ENCODE measurements at places on chromosomes 1 and 21.

GRCh38 chr1:160261556-160261892 is 825 bp downstream of the DCAF8 start:
- DNase-seq = peak; percentile 88

GRCh38 chr1:89962742-89963075 is 32.2 kb upstream of the ZNF326 start:
- DNase-seq = no peak

- DNase-seq = no peak
Observed at GRCh38 chr1:212696721-212697331, 2.8 kb downstream of the BATF3 start.

GRCh38 chr1:5514527-5515183 is 477.6 kb downstream of the NPHP4 start:
- DNase-seq = peak; percentile 63

- no peak for DNase-seq
Observed at GRCh38 chr1:76084029-76084627, 9.6 kb downstream of the ST6GALNAC3 start.

DNA sequence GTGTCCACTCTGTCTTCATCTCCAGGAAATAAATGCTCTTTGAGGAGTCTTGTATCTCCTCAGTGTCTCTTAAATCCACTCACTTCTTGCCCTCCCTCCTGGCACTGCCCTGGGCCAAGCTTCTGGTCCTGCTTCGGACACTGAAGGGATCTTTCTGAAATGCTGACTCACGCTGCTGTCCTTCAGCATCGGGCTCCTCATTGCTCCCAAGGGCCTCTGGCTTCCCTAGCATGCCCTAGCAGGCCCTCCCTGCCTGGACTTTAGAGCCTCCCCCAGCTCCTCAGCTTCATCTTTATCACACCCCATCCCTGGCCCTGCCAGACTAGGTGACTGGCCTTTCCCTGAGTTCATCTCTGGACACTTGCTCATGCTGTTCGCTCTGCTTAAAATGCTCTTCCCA is 96.6 kb downstream of the FOXD2 start:
- no peak for DNase-seq

GRCh38 chr1:12338017-12338416 is 108.2 kb downstream of the VPS13D start:
- DNase-seq = no peak

DNA sequence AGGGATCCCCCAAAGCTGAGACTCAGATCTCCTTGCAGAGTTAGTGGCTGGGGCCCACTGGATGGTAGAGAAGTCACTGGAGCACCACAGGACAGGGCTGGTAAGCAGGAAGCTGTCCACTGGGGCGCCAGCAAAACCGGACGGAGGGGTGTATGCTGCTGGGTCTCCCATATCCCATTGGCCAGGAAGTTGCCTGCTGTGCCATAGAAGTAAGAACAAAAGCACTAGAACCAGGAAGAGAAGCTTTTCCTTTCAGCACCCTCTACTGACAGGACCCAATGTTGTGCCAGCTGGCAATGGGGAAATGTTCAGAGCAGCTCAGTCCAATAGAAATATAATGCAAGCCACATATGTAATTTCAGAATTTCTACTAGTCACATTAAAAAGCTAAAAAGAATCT is 146.6 kb downstream of the SPATA46 start:
- DNase-seq = no peak

GRCh38 chr1:2412773-2413494 is 570 bp upstream of the PEX10 start:
- no peak for DNase-seq

DNA sequence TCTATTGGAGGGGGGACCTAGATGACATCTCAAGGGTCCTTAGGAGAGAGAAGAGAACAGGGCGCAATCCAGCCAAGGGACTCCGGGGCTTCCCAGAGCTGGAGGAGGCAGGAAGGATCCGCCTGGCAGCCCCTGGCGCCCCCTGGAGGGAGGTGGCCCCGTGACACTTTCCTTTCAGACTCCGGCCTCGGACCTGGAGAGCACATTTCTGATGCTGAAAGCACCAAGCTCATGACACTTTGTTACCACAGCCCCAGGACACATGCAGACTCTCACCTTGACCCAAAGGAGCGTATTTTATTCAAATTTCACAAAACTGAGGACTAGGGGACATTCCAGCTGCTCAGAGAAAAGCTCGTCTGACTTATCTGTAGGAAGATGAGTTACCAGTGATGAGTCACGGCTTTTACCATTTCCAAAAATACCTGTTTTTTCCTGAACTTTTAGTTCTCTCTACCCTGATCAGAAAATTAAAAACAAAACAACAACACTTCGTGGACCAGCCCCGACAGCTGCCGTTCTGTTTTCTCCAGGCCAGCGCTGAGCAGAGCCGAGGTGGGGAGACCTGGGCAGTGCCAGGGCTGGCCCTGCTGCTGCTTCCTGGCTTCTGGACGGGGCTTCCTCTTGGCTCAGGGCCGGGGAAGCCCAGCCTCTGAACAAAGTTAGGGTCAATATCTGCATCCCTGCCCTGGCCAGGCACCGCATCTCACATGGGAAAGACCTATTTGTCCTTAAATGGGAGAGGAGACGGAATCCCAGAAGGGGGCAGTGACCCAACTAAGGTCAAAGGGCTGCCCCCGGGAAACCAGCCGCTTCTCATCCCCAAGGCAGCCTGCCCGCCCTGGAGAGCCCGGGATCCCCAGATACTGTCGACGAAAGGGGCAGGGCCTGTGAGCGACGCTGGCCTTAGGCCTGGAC is 21.6 kb upstream of the POFUT2 start:
- peak; percentile 48 for DNase-seq

DNA sequence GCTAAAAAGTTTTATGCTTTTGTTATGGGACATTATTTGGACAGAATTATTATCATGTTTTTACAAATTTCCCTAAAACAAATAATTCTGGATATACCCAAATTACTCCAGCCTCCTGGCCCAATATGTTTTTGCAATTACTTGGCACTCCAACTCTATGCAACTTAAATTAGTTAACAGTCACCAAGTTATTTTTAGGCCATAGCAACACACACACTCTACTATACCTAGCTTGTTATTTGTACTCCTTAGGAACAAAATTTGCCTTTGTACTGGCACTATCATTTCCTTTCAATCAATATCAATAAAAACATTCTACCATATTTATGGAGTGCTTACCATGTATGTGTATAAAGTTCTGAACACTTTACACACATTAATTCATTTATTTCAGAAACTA is 7.7 kb downstream of the DUSP10 start:
- no peak for DNase-seq

DNA sequence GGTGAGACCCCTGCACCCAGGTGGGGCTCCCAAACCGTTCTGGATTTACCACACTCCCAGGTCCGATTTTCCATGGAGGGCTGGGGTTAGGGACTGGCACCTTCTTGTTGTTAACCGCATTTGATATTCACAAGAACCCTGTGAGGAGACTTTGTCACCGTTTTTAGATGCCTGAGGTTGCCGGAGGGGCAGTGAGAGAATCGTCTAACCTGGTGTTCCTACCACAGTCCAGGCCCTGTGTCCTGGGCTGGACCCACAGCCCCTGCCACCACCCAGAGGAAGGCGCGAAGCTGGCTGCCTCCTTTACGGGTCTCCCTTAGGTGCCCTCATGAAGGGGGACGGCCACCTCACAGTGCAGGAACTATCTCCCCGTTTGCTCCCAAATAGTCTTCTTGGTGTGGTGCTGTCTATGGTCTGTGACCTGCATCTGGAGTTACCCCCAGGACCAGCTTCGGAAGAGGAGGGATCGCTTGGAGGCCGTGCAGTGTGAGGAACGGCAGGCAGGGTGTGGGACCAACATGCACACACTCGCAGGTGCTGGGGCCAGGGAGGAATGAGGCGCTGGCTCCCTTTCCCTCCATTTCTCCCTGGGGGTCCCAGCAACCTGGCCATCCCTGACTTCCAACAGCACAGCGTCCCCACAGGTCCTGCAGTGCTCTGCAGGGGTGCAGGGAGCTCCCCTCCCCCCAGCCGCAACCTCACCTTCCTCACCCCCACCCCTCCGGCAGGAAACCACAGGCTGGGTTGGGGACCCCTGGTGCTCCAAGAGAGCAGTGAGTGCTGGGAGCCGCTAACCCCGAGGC is 7.0 kb downstream of the SIM2 start:
- no peak for DNase-seq

- DNase-seq = no peak
Observed at GRCh38 chr1:119492763-119493162, 14.2 kb upstream of the HSD3B1 start.

DNA sequence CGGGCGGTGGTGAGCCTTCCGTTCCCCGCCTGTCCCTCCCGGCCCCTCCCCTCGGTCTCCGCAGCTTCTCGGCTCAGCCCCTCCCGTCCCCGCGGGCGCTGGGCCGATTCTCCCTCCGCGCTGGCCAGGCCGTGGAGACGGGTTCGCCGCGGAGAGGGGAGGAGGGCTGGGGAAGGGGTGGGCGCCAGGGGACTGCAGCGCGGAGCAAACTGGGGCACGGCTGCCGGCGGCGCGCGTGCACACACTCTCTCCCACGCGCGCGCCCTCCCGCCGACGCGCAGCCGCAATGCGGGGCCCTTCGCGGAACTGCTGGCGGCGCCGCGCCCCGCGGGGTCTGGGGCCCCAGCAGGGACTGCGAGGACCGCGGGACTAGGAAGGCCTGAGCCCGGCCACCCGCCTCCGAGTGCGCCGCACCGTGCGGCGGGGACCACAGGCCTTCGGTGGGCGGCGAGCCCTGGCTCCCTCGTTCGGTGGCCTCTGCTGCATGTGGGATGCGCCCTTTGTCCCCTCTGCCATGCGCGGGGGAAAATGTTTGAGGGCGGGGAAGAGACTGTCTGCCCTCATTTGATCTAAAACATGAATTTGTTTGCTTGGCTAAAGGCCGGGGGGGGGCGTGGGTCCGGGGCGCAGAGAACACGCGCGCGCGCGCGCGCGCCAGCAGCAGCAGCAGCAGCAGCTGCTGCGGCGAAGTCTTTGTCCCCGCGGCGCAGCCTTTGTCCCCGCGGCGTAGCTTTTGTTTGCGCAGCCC is 90.7 kb upstream of the VAMP3 start:
- DNase-seq = peak; percentile 54

DNA sequence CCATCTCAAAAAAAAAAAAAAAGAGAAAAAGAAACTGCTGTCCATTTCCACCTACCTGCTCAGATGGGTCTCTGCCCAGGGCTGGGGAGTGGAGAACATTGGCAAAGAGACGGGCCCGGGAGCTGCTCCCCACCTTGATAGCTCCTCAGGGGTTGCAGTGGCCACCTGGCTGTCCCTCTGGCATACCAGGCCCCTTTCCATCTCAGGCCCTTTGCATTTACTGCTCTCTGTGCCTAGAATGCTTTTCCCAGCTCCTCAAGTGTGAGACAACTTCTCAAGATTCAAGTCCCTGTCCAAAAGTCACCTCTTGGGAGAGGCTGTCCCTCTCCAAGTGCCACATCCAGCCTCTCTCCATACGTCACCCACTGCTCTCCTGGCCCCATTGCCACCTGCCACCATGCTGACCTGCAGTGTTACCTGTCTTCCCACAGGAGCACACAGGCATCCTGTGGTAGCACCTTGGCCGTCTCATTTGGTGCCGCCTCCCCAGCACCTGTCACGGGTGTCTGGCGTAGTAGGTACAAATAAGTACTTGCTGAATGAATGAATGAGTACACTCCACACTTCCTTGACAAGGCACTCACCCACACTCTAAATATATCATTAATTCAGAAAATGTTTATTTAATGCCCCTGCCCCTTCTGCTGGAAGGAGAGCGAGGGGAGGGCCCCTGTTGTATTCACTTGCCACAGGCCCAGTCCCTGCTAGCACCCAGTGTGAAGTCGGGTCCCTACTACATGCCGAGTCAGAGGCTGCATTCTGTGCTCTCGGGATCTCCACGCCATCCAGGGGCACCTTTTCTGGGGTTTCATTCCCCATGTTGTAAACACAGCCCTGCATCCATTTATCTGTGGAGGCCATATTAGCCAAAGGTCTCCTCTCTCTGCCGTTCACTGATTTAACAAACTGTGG is 48.8 kb downstream of the DISP3 start:
- DNase-seq = no peak

- no peak for DNase-seq
Observed at GRCh38 chr1:201570181-201570885, 31.4 kb downstream of the NAV1 start.

GRCh38 chr1:53365437-53366063 is 37.7 kb upstream of the LRP8 start:
- no peak for DNase-seq

DNA sequence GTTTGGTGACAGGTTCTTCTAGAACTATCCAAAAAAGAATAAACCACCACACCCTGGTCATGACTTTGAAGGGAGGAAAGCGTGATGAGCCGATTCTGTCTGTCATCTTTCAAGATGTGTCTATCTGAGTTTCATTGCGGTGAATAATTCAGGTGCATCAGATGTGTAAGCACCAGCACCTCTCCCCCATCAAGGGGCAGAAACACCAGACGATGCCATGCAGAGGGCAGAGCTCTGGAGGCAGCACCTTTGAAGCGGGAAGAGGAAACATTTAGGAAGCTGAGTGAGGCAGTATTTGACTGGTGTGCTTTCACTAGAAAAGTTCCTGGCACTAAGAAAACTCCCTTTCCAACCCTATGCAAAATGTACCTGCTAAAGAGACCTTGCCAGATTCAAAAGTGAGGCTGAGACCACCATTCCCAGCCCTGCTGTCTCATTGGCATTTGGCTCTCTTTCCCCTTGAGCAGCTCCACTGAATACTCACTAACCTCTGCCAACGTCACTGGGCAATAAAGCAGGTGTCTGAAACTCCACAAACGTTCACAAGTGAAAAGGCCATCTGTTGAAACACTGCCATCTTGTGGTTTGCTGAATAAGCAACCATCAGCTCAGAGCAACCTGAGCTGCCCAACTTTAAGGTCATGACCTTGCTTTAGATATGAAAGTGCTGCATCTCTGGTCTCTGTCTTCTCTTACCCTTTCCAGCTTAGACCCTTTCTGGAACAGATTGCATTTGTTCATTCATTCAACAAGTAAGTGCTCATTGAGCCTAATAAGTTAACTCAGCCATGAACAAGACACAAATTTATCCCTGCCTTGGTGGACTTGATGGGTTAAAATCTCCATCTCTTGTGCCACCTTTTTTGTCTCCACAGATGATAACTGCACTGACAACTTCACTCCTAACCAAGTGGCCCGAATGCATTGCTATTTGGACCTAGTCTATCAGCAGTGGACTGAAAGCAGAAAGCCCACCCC is 228.6 kb downstream of the PAPPA2 start:
- DNase-seq = peak; percentile 10

- DNase-seq = no peak
Observed at GRCh38 chr1:18929686-18930085, 26.8 kb downstream of the IFFO2 start.

GRCh38 chr1:227312361-227313025 is 5.8 kb downstream of the CDC42BPA start:
- no peak for DNase-seq

DNA sequence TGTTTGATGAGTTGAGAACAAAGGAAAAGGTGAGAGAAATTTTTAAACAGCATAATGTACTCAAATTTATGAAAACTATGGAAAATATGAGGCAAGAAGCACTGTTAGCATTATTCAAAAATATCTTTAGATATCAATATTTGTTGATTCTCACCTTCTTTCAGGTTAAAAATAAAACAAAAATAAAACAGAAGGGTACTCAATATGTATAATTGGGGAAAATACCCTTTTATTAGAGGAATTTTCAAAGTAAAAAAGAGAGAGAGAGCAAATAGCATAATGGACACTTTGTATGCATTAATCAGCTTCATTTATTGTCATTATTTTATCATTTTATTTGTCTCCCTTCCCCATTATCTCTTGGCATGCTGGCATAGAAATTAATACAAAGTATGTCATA is 27.5 kb downstream of the MAP3K21 start:
- no peak for DNase-seq
